Fibroblast of lung (primary cell): ENCODE measurements at places on chromosomes 2 and 18. TPM values are rescaled to one million over a fixed set of nuclear protein-coding genes. Genes with fewer than 3 reads are reported as not detected.

- H3K36me3 ChIP-seq = no peaks in the 10 kb centered on the region
- DNase-seq = no peak
- H3K4me3 ChIP-seq = no peak overlapping the region
- no peaks in the 10 kb centered on the region for H3K27me3 ChIP-seq
- H3K27ac ChIP-seq = no peak overlapping the region
- no peaks in the 10 kb centered on the region for H3K4me1 ChIP-seq
These were observed 413.2 kb upstream of the SLC14A2 start for GRCh38 chr18:45202061-45202460.

DNA sequence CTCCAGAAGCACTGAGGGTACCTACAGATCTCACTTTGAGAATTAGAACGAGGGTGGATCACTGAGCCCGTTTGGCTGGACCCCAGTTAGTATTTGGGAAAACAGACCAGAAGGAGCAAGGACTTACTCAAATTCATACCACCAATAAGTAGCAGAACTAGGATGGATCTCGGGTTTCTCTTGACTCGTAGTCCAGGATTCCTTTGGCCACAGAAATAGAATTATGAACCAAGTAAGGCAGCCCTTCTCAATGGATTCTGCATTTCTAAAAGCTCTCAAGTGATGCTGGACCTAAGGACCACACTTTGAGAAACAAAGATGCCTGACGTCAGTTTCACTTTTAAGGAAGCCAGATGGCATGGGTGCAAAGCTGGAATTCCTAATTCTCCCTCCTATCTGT is 153.0 kb downstream of the KLHL29 start:
- H3K4me1 ChIP-seq = no peaks in the 10 kb centered on the region
- no peaks in the 10 kb centered on the region for H3K36me3 ChIP-seq
- H3K27ac ChIP-seq = no peak overlapping the region
- no peak overlapping the region for H3K4me3 ChIP-seq
- no peaks in the 10 kb centered on the region for H3K27me3 ChIP-seq

DNA sequence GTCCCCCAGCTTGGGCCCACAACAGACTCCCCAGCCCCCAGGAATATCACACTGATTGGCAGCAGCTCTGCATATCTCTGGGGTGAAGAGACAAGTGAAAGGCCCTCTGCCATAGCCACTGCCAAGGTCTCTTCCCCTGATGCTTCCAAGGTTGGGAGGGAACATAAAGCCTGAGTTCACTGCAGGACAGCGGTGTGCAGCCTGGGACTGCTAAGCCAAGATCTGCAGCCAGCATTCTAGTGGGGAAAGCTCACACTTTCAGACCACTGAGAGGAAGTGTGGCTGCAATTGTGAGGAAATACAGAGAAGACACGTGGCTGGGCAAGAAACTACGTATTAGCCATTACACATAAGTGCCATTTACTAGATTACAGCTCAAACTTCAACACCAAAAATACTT is 100.7 kb downstream of the MAIP1 start:
- H3K27me3 ChIP-seq = no peaks in the 10 kb centered on the region
- H3K4me3 ChIP-seq = no peak overlapping the region
- DNase-seq = no peak
- H3K27ac ChIP-seq = no peak overlapping the region
- H3K4me1 ChIP-seq = no peaks in the 10 kb centered on the region

- H3K27ac ChIP-seq = no peak overlapping the region
- H3K27me3 ChIP-seq = no peaks in the 10 kb centered on the region
- H3K36me3 ChIP-seq = no peaks in the 10 kb centered on the region
- no peak overlapping the region for H3K4me3 ChIP-seq
These were observed 6.6 kb downstream of the BCL2L11 start for GRCh38 chr2:111127351-111127750.

GRCh38 chr2:237697586-237698357 is 70.4 kb downstream of the LRRFIP1 start:
- DNase-seq = no peak
- no peak overlapping the region for H3K27ac ChIP-seq
- peaks cover 2% of the 10 kb centered on the region for H3K36me3 ChIP-seq
- H3K4me1 ChIP-seq = peaks cover 45% of the 10 kb centered on the region
- H3K4me3 ChIP-seq = no peak overlapping the region

DNA sequence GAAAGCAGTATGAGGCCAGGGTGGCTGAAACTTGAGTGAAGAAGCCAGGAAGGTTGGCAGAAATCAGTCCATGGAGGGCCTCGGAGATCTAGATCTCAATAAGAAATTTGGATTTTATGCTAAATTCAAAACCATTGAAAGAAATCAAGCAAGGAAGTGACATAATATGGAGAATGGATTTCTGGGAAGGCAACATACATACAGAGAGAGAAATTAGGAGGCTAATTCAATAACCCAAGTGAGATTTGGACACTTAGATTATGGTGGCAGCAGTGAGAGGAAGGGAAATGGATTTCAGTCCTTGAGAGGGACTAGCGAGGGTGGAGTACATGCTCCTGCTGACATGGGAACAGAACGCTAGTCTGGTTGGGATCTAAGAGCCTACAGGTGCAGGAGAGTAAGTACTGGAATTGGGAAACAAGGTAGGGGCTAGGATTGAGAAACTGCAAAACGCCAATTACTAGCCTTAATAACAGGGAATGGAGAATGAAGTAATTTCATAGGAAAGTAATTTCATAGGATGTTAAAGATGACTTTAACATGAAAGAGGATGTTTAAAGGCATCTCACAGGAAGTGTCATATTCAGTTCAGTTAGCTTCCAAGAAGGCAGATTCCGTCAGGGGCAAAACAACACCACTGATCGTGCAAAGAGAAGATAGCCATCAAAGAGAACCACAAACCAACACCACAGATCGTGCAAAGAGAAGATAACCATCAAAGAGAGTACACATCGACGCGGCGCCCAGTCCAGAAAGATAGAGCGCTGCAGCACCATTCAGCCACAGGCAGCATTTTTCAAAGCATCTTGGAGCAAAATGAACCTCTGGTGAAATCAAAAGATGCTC is 27.2 kb downstream of the CDKL4 start:
- no peaks in the 10 kb centered on the region for H3K36me3 ChIP-seq
- no peak overlapping the region for H3K27ac ChIP-seq
- no peak for DNase-seq
- no peak overlapping the region for H3K4me3 ChIP-seq
- H3K27me3 ChIP-seq = no peaks in the 10 kb centered on the region

OSR1 gene
- total RNA-seq = 13.4 and 17.7 TPM in 2 replicates

NCKAP5 gene
- total RNA-seq = 1.0 and 2.6 TPM in 2 replicates

ZNF638 gene
- total RNA-seq = 125 and 190 TPM in 2 replicates

LAMA1 gene
- 5.8 and 24.9 TPM in 2 replicates for total RNA-seq

CAVIN2 gene
- total RNA-seq = 12.6 and 28.1 TPM in 2 replicates

OTOS gene
- total RNA-seq = not detected in 2 replicates
